ENCODE measurements at places on chromosomes 16 and 17.

DNA sequence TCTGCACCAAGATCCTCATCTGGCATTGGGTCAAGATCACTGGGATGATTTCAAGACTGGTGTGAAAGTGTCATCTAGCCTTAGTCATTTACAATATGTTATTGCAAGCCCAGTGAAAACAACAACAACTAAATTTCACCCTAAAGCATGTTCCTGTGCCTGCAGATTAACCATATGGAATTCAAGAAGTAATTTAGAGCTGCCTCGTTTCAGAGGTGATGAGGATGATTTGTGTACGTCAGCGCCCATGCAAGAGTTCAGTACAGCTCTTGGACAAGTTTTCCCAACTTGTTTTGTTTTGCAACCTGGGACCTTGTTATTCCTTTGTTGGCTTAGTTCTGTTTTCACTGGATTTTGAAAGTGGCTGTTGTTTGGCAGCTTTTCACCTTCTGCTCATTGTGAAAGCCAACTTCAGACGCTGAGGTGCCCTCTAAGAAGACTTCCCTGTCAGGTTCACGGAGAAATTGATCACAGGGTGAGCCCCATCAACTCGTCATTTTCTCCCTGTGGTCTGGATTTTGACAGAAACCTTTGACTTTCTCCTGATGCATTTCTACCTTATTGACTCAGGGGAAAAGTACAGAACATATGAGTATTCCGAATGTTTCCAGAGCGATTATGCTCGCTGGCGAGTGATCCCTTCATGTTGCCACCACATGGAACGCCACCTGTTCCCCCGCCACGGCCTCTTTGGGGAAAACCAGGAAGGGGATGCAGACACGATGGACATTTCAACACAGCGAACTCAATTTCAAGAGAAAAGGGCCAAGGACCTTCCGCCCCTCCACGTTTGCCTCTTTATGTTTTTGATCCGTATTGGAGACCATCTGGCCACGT is 85.6 kb downstream of the FOXL1 start:
- no peak for DNase-seq

- no peak for DNase-seq
Observed at GRCh38 chr16:55717326-55717725, 61.5 kb downstream of the SLC6A2 start.

GRCh38 chr17:50268743-50269275 is 5.5 kb upstream of the TMEM92 start:
- DNase-seq, result no peak

DNA sequence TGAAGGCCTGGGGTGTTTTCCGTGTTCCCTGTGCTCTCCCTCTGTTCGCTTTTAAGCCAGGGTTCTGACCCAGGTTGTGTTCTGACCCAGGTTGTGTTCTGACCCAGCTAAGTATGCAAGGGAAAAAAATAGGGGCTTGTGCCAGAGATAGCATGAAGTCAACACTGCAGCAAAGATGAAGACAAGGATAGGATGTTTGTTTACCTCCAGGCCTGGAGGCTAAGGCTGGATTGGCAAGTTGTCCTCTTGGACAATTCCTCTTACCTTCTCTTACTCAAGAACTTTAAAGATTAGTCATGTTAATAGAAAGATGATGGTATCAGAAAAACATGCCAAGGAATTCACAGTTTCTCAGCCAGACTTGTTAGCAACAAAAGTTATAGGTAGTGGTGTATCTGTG is 19.4 kb downstream of the LYRM9 start:
- DNase-seq, result no peak

DNA sequence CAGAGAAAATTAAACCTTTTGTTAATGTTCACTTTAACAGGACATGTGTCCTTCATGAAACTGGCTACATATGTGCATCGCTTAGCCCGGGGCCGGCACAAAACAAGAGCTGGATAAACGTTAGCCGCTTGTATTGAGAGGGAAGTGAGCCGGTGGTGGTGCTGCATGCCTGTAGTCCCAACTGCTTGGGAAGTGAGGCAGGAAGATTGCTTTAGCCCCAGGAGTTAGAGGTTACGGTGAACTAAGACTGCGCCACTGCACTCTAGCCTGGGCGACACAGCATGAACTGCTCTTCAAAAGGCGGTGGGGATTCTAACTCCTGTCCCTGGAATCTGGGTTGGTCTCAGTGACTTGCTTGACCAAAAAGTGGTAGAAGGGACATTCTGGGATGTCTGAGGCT is 15.0 kb upstream of the SPHK1 start:
- DNase-seq, result no peak

GRCh38 chr16:72791786-72792185 is 256.1 kb downstream of the ZFHX3 start:
- no peak for DNase-seq

DNA sequence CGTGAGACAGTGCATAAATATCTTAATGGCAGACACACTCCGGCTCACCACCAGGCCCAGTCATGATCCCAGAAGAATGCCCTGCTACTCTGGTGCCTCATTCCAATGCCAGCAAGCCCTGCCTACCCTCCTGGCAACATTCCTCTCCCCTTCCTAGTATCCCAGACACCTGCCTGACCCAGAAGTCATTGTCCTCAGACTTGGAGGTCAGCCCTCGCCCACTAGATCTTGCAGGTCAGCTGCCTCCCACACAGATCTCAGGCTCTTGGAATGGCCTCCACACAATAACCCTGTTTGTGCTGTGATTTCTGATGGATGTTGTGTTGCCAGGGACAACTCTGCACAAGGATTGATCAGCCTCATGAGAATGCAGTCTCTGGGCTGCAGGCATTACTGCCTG is 1.8 kb upstream of the TEX2 start:
- DNase-seq, result peak; percentile 33

DNA sequence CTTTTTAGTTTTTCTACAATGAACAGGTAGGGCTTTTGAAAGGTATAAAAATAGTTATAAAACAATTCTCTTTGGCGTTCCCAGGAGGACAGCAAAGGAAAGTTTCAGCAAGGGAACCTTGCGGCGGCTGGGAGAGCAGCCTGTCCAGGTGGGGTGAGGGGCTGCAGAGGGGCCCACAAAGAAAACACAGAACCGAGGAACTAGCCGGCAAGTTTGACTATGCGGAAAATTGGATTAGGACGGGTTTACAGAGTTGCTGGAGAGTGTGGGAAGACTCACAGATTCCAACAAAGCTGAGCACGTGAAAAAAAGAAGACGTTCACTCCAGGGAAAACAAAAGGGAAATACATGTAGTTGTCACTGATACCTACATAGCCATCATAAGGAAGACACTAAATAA is 40.2 kb upstream of the METTL16 start:
- DNase-seq, result no peak

- DNase-seq, result no peak
Observed at GRCh38 chr17:8964801-8965393, 610 bp downstream of the PIK3R5 start.

DNA sequence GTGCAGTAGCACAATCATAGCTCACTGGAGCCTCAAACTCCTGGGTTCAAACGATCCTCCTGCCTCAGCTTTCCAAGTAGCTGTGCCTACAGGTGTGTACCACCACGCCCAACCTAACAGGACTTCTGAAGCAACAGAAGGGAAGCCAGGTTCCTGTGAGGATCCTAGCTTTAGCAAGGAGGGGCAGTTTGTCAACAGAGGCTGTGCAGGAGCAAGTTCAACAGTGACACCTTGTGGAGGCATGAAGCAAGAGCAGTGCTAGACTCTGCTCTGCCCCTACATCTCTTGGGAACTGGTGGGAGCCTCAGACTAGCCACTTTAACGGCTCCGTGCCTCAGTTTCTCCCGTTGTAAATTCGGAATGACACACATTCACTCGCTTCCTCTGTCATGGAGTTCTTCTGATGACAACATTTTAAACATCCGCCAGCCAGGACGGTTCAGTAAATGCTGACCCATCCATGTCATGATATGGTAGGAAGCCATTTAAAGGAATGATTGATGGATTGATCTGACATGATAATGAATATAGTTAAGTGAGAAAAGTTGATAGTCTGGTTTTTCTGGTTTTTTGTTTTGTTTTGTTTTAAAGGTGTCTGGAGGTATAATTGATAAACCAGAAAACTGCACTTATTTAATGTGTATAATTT is 218.7 kb downstream of the MRTFB start:
- peak; percentile 29 for DNase-seq

DNA sequence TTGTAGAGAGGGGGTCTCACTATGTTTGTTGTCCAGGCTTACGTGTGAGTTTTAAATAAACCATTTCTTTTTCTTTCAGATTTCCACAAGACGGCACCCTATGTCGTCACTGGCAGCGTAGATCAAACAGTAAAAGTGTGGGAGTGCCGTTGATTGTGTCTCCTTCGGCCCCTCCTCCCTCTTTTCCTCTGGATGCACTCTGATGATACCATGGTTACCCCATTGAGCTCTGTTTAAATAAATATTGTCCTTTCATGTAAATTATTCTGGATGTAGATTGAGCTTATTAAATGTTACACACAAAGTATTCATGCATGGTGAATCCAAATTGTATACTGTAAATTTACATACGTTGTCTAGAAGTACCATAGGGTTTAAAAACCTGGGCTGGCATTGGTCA is 29.9 kb downstream of the CLUH start:
- DNase-seq, result no peak

DNA sequence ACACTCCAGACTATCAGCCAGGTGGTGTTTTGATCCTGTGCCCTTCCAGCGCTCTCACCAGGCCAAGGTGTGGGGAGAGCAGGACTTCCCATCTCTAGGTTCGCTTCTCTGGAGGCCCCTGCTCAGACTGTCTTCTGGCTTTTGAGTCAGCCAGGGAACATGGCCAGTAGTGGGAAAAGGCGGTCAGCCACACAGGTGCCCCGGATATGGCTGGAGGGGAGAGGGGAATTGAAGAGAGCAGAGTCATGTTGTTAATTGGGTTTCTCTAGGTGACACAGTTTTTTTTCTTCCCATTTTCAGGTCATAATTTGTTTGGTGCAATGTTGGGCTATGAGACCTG is 1.5 kb downstream of the MINK1 start:
- DNase-seq, result peak; percentile 32

Measured in SW480 (cell line).